ENCODE measurements at places on chromosomes 2 and 18.

DNA sequence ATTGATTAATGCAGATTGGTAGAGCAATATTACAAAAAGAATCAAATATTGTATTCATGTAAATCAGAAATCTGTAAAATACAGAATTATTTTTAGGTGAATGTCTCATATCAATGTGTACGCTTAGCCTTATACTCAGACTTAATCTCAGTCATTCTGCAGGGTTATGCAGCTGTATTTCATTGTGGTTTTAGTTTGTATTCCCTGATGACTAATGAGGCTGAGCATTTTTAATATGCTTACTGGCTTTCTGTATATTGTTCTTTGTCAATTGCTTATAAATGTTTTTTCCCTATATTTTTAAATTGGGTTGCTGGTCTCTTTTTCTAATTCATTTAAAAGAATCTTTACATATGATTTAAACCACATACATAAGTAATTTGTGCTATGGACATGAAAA is 50.1 kb downstream of the CDH19 start:
- DNase-seq = no peak

- DNase-seq = no peak
Observed at GRCh38 chr2:67374481-67374880, 22.7 kb upstream of the ETAA1 start.

DNA sequence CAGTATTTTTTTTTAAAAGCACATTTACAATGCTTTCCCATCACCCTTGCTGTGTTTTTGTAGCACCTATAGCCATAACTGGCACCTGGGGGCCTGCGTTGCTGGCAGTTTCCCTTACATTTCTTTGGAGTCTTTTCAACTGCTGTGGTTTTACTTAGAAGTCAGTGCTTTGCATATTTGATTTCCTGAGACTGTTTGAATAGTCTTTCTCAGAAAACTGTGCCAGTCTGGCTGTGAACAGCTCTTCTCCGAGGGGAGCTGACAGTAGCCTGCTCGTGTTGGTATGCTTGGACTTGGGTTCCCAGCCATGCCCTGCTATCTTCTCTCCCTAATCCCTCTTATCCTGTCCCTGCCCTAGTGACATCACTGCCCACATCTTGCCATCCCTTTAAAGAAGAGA is 81.5 kb downstream of the DPP4 start:
- no peak for DNase-seq

GRCh38 chr2:241228081-241228859 is 39.8 kb downstream of the ANO7 start:
- DNase-seq = no peak

GRCh38 chr18:30967701-30968100 is 74.8 kb downstream of the DSC3 start:
- no peak for DNase-seq

DNA sequence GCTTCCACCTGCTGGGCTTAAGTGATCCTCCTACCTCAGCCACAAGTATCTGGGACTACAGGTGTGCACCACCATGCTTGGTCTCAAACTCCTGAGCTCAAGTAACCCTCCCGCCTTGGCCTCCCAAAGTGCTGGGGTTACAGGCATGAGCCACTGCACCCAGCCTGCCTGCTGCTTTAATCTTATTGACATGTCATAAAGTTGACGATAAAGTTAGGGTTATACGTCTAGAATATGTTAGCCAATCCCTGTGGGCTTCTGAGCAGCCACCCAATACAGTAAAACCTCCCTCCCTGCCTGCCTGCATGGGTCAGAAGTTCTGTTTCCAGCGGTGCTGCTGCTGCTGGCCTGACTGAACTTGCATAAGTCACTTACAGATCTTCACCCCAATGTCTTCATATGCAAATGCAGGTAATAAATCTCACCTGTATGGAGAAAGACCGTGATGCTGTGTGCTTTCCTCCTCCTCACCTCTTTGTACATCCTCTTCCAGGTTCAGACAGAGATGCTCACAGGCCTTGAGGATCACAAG is 30.1 kb downstream of the TGIF1 start:
- DNase-seq = no peak

DNA sequence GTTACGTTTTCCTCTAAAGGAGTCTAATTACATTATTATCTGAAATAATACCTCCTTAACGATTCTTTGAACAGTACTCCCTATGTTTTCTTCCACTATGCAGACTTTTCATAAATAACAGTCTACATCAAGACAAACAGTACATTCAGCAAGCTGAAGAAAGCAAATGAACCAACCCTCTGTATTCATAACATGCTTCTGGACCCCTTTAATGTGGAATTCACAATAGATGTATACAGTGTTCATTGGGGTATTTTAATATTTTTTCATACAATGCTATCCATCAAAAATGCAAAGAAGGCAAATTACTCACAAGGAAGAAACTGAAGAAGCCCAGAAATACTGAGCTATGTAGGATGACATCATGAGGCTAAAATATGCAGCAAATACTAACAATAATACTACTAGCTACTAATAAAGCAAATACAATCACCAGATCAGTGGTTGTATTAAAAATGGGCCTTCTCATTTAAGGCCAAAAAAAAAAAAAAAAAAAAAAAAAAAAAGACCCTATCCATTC is 408.6 kb downstream of the MTX2 start:
- no peak for DNase-seq

- no peak for DNase-seq
Observed at GRCh38 chr2:10717628-10718027, 3.8 kb upstream of the ATP6V1C2 start.

DNA sequence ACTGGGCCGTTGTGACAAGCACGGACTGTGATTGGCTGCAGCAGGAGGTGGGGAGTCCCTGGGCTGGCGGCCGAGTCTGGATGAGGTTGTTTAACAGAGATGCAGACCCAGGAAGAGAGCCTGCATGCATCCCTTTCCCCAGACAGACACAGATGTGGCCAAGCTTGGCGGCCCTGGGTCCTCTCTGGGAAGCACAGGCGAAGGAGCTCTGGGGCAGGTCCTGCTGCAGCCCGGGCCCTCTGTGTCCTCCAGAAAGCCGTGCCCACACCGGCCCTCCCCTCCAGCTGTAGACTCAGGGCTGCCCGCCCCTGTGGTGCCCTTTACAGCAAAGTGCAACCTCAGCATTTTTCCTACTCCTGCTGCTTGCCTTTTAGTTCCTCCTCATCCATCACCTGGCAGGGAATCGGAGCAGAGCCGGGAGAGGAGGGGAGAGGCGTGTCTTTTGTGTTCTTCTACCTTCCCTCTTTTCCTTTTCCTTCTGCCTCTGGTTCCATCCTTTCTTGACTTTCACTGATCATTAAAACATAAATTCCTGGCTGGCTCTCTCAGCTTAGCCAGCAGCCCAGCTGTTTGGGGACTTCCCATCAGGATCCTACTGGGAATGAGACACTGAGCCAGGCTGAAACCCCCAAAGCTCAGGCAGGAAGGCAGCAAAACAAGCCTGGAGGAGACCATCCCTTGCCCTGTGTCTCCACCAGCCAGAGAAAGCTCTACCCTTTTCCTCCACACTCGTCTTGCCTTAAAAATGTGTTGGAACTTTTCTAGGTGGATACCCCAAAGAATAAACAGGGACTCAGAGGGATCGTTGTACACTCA is 75.0 kb downstream of the CTIF start:
- no peak for DNase-seq

GRCh38 chr2:10412380-10412779 is 35.7 kb downstream of the ODC1 start:
- no peak for DNase-seq

- DNase-seq = peak; percentile 45
Observed at GRCh38 chr2:29309090-29310029, 194.1 kb downstream of the CLIP4 start.

- DNase-seq = no peak
Observed at GRCh38 chr2:72727356-72727755, 98.5 kb downstream of the EXOC6B start.

DNA sequence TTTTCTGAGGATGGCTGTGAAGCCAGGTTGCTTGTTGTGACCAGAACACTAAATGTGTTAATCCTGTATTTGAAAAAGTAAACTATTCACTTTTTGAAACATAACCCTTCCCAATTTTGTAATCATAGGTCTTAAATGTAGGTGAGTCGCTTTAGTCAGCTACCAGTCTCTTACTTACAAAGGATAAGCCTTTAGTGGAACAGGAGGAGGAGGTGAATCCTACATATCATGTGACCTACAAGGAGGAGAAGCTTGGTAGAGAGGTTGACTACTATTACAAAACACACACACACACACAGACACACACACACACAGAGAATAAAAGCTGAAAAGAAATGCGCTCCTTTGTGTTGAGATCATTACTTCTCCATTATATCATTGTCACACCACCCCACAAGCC is 59.9 kb upstream of the SPAG16 start:
- no peak for DNase-seq

DNA sequence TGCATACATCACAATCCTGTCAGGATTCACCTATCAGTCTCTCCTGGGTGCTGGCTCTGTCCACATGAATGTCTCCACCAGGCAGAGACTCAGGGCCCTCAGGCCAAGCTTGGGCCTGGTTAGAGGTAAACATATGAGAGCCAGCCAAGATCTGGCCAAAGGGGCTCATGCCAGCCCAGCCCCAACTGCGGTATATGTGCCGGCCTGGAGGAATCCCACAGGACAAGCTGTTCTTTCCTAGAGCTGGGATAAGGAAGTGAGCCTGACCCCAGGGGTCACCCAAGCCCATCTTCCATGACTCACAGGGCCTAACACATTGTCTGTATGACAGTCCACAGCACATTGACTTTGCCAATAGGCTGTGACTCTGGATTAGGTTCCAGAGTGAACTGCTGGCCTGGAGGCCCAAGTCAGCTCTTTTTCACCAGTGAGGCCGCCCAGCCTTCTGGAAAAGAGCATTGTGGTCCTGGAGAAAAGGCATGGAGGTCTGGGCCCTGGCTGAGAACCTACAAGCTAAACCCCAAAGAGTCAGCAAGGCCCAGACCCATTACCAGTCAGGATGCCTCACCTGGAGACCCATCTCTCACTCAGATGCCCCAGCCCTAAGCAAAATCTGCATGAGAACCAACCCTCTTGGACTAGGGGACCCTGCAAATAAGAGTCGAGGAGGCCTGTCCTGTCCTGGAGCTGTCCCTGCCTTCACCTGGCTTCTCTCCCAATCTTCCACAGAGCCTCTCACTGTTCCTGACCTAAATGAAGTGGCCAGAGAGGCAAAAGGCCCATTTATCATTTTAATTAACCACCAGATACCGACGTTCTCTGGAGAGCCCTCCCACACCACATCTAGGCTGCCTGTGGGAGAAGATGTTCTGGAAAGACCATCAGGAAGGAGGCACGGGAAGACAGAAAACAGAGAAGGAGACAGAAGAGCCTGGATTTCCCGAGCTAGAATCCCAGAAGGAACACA is 120.9 kb upstream of the PKDCC start:
- no peak for DNase-seq

- DNase-seq = no peak
Observed at GRCh38 chr2:65706411-65706810, 274.0 kb upstream of the SPRED2 start.

- DNase-seq = no peak
Observed at GRCh38 chr18:34400834-34401233, 176.1 kb upstream of the NOL4 start.

- peak; percentile 96 for DNase-seq
Observed at GRCh38 chr2:27370026-27370815, at the start of the genes EIF2B4 and SNX17. Gene EIF2B4 (minus strand): TSS chr2:27370338. CDS start chr2:27370314, 24 bp downstream. Gene SNX17 (plus strand): TSS chr2:27370616. CDS start chr2:27370744, 128 bp downstream.

GRCh38 chr2:45191976-45192375 is 182.7 kb upstream of the SIX2 start:
- no peak for DNase-seq

- no peak for DNase-seq
Observed at GRCh38 chr2:210174086-210174485, 2.9 kb upstream of the KANSL1L start.

DNA sequence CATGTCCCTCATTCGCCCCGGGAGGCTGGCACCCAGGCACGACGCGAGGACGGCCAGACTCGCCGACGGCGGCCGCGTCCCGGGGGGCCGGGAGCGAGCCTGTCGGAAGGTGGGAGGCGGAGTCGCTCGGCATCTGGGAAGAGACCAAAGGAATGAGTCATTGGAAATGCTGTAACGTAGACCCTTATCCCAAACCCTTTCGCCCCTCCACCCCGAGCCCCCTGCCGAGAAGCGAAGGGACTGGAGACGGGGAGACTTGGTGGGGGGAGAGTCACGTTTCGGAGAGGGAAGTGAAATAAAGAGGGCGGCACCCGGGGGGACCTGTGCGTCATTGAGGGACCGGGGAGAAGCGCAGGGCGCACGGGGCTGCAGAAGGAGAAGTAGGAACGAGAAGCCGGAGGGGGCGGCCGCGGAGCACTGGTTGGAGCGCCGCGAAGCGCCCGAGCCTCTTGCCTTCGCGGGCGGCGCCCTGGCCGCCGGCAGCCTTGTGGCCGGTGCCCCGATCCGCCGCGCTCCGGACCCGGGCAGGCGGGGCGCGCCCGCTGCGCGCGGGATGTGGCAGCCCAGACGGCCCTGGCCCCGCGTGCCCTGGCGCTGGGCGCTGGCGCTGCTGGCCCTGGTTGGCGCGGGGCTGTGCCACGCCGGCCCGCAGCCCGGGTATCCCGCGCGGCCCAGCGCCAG is at the start of gene EMILIN2:
EMILIN2 (plus strand) TSS at position 371 of the 681 bp plus-strand sequence; CDS start at position 554, 183 bp downstream.
- DNase-seq = no peak

- DNase-seq = peak; percentile 70
Observed at GRCh38 chr18:22930089-22930713, 2.9 kb upstream of the RBBP8 start.

- DNase-seq = no peak
Observed at GRCh38 chr18:12304351-12305210, 3.5 kb upstream of the TUBB6 start.

All from AML-193 (cell line).